ENCODE measurements at places on chromosomes 13 and 19.

DNA sequence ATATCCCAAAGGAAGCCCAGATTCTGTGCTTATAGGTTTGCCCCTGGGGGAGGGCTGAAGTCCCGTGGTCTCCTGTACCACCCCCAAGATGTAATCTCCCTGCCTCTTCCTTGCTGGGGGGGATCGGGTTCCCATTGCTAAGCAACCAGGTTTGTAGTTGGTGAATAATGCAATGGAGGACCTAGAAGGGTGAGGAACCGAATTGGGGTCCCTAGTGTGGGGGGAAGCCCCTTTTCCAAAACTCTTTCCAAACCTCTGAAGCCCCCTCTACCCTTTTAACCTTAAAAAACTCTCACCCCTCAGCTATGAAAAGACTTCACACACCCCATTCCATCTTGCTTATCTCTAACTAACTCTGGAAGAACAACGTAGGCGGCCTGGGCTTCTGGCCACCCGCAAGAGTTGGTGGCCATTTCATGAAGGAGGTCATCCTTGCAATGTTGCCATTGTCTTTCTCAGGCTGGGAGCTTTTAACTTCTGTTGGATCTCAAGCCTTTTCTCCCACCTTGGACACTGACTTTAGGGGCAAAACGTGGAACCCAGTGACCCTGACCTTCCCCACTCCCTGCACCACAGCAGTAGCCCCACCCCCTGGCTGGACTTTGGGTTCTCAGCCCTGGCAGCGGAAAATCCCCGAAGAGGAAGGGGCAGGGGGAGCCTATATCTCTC, 661 bp downstream of the PALM3 start:
- DNase-seq = no peak

DNA sequence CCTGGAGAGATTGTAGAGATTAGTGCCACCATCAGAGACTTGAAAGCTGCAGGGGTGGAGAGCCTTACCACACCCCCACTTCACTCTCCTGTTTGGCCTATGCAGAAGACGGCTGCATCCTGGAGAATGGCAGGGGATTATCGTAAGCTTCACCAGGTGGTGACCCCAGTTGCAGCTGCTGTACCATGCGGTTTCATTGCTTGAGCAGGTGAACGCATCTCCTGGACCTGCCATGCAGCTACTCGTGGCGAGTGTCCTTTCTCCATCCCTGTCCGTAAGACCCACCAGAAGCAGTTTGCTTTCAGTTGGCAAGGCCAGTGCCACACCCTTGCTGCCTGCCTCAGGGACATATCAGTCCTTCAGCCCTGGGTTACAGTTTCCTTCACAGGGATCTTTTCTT, 21.2 kb downstream of the PPP5C start:
- no peak for DNase-seq

GRCh38 chr19:18179957-18180356, 6.3 kb downstream of the IFI30 start:
- no peak for DNase-seq

GRCh38 chr13:65336087-65336749, 1893.9 kb downstream of the PCDH9 start:
- no peak for DNase-seq

- DNase-seq = no peak
These were observed 5.9 kb downstream of the TTYH1 start for GRCh38 chr19:54421169-54421516.

- DNase-seq = no peak
These were observed 17.3 kb downstream of the DOT1L start for GRCh38 chr19:2180881-2181632.

DNA sequence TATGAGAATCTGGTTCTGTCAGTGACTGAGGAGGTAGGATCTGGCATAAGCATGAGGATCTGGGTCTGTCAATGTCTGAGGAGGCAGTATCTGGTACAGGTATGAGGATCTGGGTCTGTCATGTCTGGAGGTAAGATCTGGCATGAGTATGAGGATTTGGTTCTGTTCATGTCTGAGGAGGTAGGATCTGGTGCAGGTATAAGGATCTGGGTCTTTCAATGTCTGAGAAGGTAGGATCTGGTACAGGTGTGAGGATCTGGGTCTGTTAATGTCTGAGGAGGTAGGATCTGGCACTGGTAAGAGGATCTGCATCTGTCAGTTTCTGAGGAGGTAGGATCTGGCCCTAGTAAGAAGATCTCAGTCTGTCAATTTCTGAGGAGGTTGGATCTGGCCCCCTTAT, 12.4 kb upstream of the PDCD2L start:
- no peak for DNase-seq

DNA sequence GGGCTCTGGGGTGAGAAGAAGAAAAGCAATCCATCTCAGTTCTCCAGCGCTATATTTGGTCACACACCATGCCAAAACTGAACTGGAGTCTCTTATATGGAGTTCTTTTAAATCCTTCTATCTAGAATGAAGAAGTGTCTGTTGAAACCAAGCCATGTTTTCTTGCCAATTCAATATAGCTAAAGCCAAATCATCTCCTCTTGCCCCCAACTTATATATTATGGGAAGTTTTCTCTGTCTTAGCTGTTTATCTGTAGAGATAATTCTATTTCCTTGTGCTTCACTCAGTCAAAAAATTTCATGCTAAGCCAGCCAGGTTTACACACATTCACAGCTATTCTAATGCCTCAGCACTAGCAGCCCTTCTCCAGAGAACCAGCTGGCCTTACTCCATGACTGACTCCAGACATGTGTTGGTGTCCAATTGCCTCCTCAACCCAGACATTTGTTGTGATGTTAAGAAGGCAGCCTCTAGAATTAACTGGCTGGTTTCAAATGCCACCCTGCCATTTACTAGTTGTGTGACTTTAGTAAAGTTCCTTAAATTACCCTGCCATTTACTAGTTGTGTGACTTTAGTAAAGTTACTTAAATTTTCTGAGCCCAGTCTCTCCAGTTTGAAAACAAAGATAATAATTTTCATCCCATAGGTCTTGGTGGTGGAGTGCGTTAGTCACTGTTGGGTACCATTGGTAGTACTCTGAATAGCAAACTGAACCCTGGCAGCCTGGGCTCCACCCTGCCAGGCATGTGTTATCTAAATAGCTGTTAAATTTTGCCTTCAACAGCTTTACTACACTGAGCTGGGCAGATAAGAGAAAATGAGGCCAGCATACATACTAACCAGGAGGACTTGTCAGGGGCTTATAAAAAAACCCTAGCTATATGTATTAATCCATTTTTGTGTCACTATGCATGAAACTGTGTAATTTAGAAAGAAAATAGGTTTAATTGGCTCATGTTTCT, 525.1 kb downstream of the LMO7 start:
- no peak for DNase-seq

DNA sequence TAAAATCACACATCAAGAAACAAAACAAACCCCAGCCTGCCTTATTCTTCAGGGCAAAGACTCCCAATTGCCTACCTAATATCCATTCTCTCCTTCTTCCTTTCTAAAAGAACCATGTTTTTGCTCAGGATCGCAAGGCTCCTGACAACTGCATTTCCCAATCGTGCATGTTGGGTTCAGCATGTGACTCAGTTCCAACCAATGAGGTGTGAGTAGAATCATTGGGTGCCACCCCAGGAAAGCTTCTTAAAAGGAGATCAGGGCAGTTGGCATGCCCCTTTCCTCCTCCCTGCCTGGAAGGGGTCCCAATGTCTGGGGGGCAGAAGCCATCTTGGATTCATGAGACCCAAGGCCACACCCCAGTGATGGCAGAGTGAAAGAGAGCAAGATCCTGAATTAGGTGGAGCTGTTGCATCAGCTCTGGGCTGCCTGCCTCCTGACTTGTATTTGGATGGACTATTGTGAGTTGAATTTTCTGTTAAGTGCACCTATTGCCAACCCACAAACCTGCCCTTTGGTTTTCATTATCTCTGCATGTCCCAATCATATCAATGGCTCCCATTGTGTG, 26.0 kb upstream of the UBAC2 start:
- no peak for DNase-seq

DNA sequence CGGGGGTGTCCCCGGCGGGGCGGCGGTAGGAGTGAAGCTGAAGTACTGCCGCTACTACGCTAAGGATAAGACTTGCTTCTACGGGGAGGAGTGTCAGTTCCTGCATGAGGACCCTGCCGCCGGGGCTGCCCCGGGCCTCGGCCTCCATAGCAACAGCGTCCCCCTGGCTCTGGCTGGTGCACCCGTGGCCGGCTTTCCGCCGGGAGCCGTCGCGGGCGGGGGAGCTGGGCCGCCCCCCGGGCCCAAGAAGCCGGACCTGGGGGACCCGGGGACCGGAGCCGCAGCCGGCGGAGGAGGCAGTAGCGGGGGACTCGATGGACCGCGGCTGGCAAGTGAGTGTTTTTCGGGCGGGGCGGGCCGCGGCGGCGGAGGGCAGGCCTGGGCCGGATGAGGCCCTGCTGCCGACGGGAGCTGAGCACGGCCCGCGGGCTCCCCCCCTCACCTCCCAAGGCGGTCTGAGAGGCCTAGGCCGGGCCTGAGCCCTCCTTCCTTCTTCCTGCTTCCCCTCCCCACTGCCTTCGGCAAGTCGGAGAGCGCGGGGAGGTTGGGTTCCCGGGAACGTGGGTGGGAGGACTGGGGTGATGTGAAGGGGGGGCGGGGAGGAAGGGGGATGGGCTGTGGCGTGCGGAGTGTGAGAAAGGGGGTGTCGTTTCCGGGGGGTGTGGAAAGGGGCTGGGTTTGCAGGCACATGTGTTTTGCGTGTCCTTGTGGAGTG, 568 bp downstream of the PAN3 start:
- DNase-seq = peak; percentile 38

DNA sequence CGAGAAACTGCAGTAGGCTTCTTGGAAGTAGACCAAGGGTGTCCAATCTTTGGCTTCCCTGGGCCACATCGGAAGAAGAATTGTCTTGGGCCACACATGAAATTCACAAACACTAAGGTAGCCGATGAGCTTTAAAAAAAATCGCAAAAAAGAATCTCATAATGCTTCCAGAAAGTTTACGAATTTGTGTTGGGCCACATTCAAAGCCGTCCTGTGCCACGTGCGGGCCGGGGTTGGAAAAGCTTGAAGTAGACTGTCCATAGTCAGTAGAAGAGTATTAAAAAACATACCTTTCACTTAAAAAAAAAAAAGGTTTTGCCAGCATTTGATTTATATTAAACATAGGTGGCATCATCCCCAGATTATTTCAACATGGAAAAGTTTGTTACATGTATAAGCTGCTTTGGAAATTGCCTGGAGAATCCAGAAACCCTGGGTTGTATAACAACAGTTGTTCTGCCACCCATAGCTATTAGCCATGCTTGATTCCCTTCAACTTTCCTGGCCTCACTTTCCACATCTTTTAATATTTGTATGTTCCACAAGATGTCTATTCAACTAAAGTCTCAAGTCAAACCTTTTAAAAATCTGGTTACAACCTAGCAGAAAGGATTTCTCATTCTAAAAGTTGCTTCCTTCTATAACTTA, 1.0 kb downstream of the IFT88 start:
- DNase-seq = no peak

DNA sequence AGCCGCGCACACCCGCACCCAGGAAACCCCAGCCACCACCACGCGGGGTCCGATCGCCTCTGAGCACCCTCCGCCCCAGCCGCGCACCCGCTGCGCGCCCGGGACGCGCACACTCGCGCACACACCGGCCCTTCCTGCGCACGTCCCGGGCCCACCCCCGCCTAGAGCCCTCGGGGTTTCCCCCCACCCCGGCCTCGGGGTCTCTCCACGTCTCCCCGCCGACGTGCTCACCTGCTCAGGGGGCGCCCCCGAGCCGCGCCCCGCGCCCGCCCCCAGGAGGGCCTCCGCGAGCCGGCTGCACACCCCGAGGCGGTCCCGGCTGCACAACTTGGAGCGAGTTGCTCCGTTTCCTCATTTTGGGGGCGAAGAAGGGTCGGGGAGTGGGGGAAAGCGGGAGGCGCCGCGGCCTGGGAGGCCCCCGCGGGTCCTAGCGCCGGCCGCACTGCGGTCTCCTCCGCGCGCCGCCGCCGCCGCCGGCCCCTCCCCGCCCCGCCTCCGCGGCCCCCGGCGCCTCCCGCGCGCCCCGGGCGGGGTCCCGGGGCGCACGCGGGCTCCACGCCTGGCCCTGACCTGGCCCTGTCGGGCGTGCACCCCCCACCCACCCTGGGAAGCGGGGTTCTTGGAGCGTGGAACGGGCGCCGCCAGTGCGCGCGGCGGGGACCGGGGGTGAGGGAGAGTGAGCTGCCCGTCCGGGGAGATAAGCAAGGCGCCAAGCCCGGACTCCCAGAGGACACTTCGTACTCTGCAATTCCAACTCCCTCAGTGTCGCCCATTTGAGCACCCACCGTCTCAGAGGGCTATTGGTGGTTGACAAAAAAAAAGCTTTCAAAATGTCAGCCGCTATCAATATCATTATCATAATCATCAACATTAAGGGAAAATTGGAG, at the start of gene MATK:
Gene MATK, minus strand, starts transcription at position 444 of the 887 bp plus-strand sequence. CDS start 1,246 bp downstream, outside the sequence.
- no peak for DNase-seq

GRCh38 chr13:44927968-44928367, 61.3 kb downstream of the NUFIP1 start:
- no peak for DNase-seq

GRCh38 chr13:100767192-100767591, 92.6 kb upstream of the TMTC4 start:
- no peak for DNase-seq

DNA sequence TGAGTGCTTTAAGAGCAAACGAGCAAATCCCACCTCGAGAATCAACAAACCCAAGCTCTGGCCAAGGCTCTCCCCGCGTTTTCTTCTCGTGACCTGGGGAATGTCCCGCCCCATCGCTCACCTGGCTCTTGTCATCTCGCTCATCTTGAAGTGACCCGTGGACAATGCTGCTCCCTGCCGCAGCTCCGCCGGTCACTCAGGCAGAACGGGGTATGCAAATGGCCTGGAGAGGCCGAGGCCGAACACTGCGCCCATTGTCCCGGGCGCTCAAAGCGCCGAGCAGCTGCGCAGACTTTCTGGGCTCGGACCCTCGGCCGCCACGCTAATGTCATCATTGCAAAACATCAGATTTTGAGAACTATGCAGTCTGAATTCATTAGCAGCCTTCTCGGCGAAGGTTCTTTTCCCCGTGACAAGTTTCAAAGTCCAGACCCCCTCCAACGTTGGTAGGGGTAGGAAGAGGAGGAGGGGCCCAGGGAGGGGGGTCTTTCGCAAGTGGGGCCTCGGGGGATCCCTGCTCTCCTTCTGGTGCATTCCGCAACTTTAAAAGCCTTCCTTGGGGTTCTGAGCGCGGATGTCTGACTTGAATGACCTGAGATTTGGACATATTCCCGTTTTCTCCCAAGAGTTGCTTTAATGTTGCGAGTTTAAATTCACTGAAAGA, 39.7 kb downstream of the SOX1 start:
- no peak for DNase-seq

DNA sequence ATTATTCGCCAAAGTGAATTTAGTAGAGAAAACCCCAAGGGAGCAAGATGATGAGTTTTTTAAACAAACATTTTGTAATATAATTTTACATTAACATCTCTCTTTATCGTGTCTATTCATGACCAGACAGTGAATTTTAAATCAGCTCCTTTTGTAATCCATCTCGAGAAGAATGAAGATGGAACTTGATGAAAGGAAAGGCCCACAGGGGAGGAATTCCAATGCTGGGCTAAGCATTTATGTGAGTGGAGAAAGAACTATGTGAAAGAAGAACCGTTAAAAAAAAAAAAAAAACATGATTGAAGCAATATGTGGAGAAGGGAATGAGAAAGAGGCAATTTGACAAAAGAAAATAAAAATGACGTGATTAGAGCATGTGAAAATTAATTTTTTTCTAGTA, 170.6 kb downstream of the KCTD12 start:
- no peak for DNase-seq
